ENCODE measurements at places on chromosomes 3 and 15. TPM values are rescaled to one million over a fixed set of nuclear protein-coding genes. Genes with fewer than 3 reads are reported as not detected.

The MCTP2 gene
- total RNA-seq: 9.2 TPM

GRCh38 chr3:161800985-161801559 lies 304.5 kb downstream of the OTOL1 start:
- H3K27ac ChIP-seq: no peak overlapping the region
- no peaks in the 10 kb centered on the region for H3K4me1 ChIP-seq
- no peak overlapping the region for H3K4me3 ChIP-seq
- no peaks in the 10 kb centered on the region for H3K36me3 ChIP-seq
- DNase-seq: no peak
- no peaks in the 10 kb centered on the region for H3K27me3 ChIP-seq

GRCh38 chr3:37543666-37544065 lies 318.0 kb upstream of the CTDSPL start:
- no peaks in the 10 kb centered on the region for H3K4me1 ChIP-seq
- H3K4me3 ChIP-seq: no peak overlapping the region
- peaks cover 28% of the 10 kb centered on the region for H3K36me3 ChIP-seq
- no peak for DNase-seq
- H3K27ac ChIP-seq: no peak overlapping the region

GRCh38 chr3:79362571-79363270 lies 405.1 kb downstream of the ROBO1 start:
- no peaks in the 10 kb centered on the region for H3K4me1 ChIP-seq
- H3K36me3 ChIP-seq: no peaks in the 10 kb centered on the region
- DNase-seq: no peak
- no peaks in the 10 kb centered on the region for H3K27me3 ChIP-seq
- no peak overlapping the region for H3K27ac ChIP-seq

The CCR9 gene
- total RNA-seq: not detected

DNA sequence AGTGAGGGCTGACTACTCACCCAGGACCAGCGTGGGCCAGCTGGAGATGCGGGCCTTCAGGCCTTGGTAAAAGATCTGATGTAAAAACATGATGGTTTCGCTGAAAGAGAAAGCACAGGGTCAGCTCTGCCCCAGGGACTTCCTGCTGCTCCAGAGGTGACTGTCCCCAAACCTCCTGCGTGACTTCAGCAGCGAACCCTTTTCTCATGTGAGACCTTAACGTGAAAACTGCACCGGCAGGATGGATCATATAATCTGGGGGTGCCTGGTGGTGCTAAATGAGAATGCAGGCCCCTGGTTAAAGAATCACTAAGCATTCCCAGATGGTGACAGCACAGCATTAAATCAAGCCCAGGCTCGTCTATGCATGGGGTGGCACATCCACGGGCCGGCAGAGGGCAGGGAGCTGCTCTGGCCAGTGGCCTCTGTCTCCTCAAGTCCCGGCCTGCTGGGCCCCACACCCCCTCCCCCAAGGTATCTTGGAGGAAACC lies 55.4 kb downstream of the RASGRF1 start:
- H3K27ac ChIP-seq: no peak overlapping the region
- no peak overlapping the region for H3K4me3 ChIP-seq
- no peaks in the 10 kb centered on the region for H3K27me3 ChIP-seq

The SCN11A gene
- total RNA-seq: 0.36 TPM

The SLITRK3 gene
- 0.09 TPM for total RNA-seq

- no peaks in the 10 kb centered on the region for H3K27me3 ChIP-seq
- H3K4me3 ChIP-seq: no peak overlapping the region
- H3K36me3 ChIP-seq: no peaks in the 10 kb centered on the region
- H3K4me1 ChIP-seq: no peaks in the 10 kb centered on the region
- H3K27ac ChIP-seq: no peak overlapping the region
These were observed 12.4 kb downstream of the SLCO3A1 start for GRCh38 chr15:91865950-91866349.

- H3K27ac ChIP-seq: no peak overlapping the region
- H3K36me3 ChIP-seq: no peaks in the 10 kb centered on the region
- H3K4me1 ChIP-seq: no peaks in the 10 kb centered on the region
- no peaks in the 10 kb centered on the region for H3K27me3 ChIP-seq
These were observed 81.4 kb upstream of the TBC1D5 start for GRCh38 chr3:17823816-17824215.

- H3K27ac ChIP-seq: no peak overlapping the region
- no peaks in the 10 kb centered on the region for H3K27me3 ChIP-seq
- no peaks in the 10 kb centered on the region for H3K36me3 ChIP-seq
- DNase-seq: no peak
These were observed 766.9 kb upstream of the NR2F2 start for GRCh38 chr15:95563634-95564033.

DNA sequence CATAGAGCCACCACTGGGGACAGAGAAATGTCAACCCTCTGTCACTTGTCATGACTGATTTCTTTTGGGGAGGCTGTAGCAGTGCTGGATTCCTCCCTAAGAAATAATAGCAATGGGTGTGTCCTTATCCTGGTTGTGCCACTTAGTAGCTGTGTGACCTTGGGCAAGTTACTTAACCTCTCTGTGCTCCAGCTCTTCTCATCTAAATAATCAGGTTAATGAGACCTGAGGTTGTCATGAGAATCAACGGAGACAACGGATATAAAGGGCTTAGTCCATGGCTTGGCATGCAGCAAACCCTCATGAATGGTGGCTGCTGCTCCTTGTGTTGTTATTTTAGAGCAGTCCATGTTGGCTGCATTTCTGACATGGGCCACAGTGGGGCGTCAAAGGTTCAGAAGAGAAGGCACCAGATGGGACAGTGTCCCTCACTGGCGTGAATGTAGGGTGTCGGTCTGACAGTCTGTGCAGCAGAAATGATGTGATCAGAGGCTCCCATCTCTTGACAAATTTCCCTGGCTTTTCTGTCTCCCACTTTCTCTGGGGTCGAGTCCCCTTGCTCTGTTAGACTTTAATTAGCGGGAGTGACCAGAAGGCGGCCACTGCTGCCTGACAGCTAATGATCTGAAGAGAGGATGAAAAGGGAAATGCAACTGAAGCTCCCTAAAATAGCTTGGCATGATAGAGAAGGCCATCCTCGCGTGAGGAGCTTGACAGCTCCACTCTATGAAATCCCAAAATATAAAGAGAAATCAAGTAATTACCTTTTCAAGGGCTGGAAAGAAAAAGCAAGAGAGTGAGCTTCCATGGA lies 209.4 kb downstream of the CADPS start:
- H3K4me1 ChIP-seq: no peaks in the 10 kb centered on the region
- H3K27me3 ChIP-seq: no peaks in the 10 kb centered on the region
- DNase-seq: peak; percentile 97
- H3K4me3 ChIP-seq: no peak overlapping the region
- H3K36me3 ChIP-seq: no peaks in the 10 kb centered on the region

GRCh38 chr3:127834771-127835170 lies 12.5 kb upstream of the MGLL start:
- H3K27ac ChIP-seq: no peak overlapping the region
- no peaks in the 10 kb centered on the region for H3K4me1 ChIP-seq
- no peaks in the 10 kb centered on the region for H3K27me3 ChIP-seq
- no peak overlapping the region for H3K4me3 ChIP-seq
- no peak for DNase-seq

GRCh38 chr3:102756706-102757105 lies 321.9 kb downstream of the ZPLD1 start:
- no peak for DNase-seq
- peaks cover 65% of the 10 kb centered on the region for H3K27me3 ChIP-seq
- H3K36me3 ChIP-seq: no peaks in the 10 kb centered on the region
- no peaks in the 10 kb centered on the region for H3K4me1 ChIP-seq
- H3K27ac ChIP-seq: no peak overlapping the region

The CAND2 gene
- total RNA-seq: 15.0 TPM

GRCh38 chr3:13264468-13264795 lies 155.7 kb downstream of the NUP210 start:
- no peaks in the 10 kb centered on the region for H3K4me1 ChIP-seq
- no peak for DNase-seq
- H3K4me3 ChIP-seq: no peak overlapping the region
- no peaks in the 10 kb centered on the region for H3K27me3 ChIP-seq
- no peak overlapping the region for H3K27ac ChIP-seq

DNA sequence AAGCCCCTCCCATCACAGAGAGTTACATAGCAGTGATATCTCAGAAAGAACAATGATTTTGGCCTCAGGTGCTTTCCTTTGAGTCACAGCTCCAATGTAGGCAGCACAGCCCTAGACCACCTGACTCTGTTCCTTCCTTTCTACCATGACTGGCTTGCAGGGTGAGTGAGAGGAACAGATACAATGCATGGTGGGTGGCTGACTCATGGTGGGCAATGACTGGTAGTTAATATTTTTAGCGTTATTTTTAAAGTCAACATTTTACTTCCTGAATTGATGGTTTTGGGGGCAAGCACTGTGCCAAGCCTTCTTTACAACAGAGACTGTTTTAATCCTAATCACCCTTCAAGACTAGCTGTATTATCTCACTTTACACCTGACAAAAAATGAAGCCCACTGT lies 32.8 kb upstream of the ST3GAL6 start:
- H3K4me1 ChIP-seq: no peaks in the 10 kb centered on the region
- no peak overlapping the region for H3K27ac ChIP-seq
- H3K4me3 ChIP-seq: no peak overlapping the region
- H3K36me3 ChIP-seq: no peaks in the 10 kb centered on the region
- no peak for DNase-seq
- H3K27me3 ChIP-seq: peaks cover 37% of the 10 kb centered on the region

The DISP2 gene
- total RNA-seq: 0.05 TPM

GRCh38 chr15:40162552-40162951 lies 1.7 kb downstream of the BUB1B start:
- DNase-seq: no peak
- peaks cover 4% of the 10 kb centered on the region for H3K4me1 ChIP-seq
- H3K4me3 ChIP-seq: peak overlapping the region; percentile 99
- H3K36me3 ChIP-seq: peaks cover 34% of the 10 kb centered on the region
- H3K27me3 ChIP-seq: no peaks in the 10 kb centered on the region

DNA sequence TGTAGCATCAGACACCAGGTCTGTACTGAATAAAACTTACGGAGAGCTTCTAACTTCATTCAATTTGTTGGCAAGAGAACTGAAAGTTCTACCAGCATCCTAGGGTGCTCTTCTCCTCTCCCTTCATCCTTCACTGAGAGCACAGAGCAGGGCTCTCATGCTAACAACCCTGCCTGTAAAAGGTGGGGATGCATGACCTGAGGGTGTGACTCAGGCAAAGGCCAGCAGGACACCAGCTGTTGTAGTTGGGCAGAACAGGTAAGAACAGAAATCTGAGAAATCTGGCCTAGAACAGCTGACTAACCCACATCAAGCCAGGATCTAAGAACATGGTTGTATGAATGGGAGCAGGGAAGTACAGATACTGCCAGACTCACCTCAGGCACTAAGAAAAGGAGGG lies 64.2 kb downstream of the MYLK start:
- H3K36me3 ChIP-seq: no peaks in the 10 kb centered on the region
- H3K4me1 ChIP-seq: no peaks in the 10 kb centered on the region
- no peak overlapping the region for H3K27ac ChIP-seq
- peak; percentile 53 for DNase-seq
- H3K27me3 ChIP-seq: peaks cover 22% of the 10 kb centered on the region

GRCh38 chr15:74333093-74333492 lies 34.4 kb downstream of the CYP11A1 start:
- H3K27ac ChIP-seq: no peak overlapping the region
- H3K4me3 ChIP-seq: no peak overlapping the region
- no peaks in the 10 kb centered on the region for H3K27me3 ChIP-seq
- no peaks in the 10 kb centered on the region for H3K36me3 ChIP-seq

The CLSTN2 gene
- 0.38 TPM for total RNA-seq

DNA sequence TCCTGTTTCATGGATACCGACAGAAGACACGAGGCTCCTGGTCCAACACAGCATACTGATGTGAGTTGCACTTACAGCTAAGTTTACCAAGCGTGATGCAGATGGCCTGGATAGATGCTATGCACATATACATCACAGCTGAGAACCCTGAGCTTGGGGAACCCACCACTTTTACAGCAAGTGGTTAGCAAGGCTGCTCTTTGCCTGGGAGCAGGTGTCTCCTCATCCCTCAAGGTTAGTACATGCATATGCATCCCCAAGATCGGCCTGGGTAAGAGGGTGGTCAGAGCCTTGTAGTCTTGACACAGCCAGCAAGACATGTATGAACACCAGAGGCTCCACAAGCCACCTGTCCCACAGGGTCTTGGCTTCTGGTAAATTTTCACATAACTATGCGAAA lies 28.3 kb downstream of the LRRC2 start:
- peaks cover 61% of the 10 kb centered on the region for H3K36me3 ChIP-seq
- H3K27me3 ChIP-seq: no peaks in the 10 kb centered on the region
- no peak overlapping the region for H3K4me3 ChIP-seq
- no peaks in the 10 kb centered on the region for H3K4me1 ChIP-seq

The GCNT3 gene
- 1.3 TPM for total RNA-seq

GRCh38 chr3:32886296-32886695 lies 65.1 kb upstream of the CCR4 start:
- no peaks in the 10 kb centered on the region for H3K4me1 ChIP-seq
- peaks cover 79% of the 10 kb centered on the region for H3K36me3 ChIP-seq
- H3K4me3 ChIP-seq: no peak overlapping the region
- no peaks in the 10 kb centered on the region for H3K27me3 ChIP-seq
- H3K27ac ChIP-seq: peak overlapping the region; percentile 33
- DNase-seq: no peak
